Amygdala (tissue), 56 donors: ENCODE measurements at places on chromosomes 7 and 10.
A peak's percentile ranks its signal among the peaks of the same experiment; 100 is the strongest.

DNA sequence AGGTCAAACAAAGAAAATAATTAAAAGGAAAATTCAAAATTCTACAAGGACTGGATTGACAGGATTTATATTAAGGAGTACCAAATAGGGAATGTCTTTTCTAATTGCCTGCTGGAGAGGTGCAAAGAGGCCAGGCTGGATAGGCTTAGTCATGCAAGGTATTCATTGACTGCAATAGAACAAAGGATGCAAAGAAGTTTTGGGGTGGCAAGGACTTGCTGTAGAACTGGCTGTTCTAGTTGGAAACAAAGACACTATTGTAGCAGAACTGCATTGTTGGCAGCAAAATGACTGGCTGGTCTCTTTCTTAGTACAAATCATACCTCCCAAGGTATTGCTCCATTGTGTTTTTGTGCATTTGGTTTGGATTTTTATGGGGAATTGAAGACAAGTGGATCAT lies 10.1 kb downstream of the ITGB8 start:
- no peak for DNase-seq

DNA sequence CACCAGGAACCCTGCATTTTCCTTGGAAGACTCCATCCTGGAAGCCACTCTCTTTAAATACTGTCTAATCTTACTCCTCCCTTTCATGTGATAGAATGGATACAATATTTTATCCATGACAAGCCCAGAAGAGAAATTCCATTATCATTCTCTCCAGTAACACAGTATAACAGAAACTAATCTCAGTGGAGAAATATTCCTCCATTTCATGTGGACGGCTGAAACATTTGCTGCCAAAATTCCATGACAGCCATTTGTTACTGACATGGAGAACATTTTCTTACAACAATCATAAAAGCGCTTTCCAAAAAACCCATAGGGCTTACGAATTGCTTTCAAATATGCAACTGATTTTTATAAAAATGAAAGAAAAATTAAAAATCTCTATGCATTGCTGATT lies 392.8 kb upstream of the KLF6 start:
- no peak for DNase-seq

- DNase-seq: no peak
These were observed 67.2 kb upstream of the PPP2R2D start for GRCh38 chr10:131833446-131834080.

DNA sequence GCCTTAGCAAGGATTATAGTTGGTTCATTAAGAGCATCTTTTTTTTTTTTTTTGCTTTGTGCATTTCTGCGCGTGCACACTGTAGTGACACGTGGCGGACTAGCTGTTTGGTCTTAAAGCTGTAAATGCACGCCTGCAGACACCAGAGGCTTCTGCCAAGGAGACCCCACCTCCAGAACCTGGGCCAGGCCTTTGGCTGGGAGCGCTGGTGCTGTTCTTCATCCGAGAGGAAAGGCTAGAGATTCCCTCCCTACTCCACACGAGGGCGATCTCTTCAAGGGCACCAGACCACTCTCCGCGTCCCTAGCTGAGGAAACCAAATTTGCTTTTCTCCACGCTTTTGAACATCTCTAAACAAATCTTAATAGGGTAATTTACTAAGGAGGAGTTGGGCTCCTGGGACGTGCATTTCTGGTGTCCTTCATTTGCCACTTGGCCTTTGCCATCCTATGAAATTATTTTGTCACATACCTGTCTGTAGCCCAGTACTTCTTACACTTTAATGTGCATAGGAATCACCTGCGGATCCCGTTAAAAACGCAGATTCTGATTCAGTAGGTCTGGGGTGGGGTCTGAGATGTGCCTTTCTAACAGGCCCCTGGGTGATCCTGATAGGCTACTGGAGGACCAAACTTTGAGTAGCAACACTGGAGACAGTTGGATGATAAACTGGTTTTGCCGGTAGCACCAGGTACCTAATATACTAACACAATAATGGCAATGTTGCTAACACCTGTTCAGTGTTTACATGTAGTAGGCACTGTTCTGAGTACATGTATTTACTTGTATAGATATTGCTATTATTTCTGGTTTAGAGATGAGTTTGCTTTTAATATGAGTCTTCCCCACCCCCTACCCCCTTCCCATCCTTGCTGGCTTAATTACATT lies 1.3 kb upstream of the SLC26A5 start:
- no peak for DNase-seq

DNA sequence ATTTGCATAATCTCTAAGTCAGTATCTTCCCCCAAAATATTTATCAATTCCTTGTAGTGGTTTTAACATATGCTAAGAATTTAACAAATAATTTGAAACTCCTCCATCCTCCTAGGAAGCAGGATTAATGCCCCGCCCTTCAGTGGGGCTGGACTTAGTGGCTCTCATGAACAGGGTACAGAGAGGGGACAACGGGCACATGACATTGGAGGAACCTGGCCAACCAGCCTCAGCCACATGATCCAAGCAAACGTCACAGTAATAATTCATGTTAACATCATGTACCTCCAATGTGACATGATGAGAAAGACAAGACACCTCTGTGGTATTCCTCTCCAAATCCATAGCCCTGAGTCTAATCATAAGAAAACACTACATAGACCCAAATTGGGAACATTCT lies 50.5 kb downstream of the NUDCD3 start:
- DNase-seq: no peak

DNA sequence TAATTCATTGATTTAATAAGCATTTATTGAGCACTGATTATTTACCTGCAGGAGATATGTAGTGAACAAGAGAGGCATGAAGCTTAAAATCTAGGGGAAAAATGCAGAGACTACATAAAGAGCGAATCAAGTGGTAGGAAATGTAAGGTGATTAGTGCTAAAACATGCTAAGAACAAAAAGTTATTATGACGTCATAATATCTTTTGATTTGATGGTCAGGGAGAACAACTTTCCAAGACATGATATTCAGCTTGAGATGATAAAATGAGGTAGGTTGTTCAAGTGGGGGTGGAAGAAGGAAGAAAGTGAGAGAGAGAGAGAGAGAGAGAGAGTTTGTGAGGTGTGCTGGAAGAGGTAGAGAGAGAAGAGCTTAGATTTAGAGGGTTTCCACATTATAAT lies 317.7 kb downstream of the NRG3 start:
- no peak for DNase-seq

- no peak for DNase-seq
These were observed 35.8 kb downstream of the RASGEF1A start for GRCh38 chr10:43230909-43231522.

- no peak for DNase-seq
These were observed 37.2 kb downstream of the ANKIB1 start for GRCh38 chr7:92282930-92283329.

- no peak for DNase-seq
These were observed 23.9 kb downstream of the PYROXD2 start for GRCh38 chr10:98391065-98391464.

DNA sequence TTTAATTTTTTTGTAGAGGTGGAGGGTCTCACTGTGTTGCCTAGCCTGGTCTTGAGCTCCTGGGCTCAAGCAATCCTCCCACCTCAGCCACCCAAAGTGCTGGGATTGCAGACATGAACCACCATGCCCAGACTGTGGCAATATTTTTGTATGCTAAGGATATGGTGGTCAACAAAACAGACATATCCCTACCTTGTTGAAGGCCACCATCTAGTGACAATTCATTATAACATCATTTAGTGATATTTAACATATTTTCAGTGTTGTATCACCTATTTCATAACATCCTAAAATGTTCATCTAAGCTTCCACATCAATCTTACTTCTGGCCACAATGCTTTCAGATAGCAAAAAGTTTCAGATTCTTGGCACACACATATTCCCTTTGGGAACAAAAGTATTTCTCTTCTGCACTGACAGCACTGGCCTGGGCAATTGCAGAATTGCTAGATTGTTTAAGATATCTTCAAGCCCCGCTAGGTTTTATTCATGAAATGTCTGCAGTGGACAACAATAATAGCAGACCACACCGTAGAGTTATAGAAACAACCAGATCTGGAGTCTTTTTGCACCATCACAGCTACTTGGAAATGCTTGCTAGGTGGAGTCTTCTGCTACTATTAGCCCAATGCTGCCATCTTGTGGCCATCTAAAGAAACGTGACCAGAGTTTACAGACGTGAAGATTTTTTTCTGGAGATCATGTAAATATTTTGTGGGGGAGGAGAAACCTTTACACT lies 58.4 kb downstream of the DNAJC12 start:
- DNase-seq: peak; percentile 78

- no peak for DNase-seq
These were observed 52.2 kb downstream of the SEM1 start for GRCh38 chr7:96657347-96658021.

DNA sequence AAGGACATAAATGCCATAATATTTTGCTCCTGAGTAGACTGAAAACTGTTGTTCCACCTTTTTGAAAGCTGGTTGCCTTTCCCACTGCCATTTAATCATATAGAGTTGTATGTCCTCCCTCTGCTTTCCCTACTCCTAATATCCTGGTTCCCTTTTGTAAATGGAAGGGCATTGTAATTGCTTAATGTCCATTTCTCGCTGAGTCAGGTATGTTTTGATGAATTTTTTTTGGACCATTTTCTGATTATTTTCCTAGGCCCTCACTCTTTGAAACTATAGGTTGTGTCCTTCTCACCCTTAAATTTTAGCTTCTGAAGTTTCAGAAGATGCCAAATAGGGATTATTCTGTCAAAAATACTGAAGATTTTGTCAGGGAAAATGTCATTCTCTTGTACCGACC lies 45.5 kb downstream of the WAC start:
- DNase-seq: no peak

GRCh38 chr7:81657551-81657950 lies 112.3 kb downstream of the HGF start:
- DNase-seq: no peak

- no peak for DNase-seq
These were observed 87.4 kb upstream of the DDC start for GRCh38 chr7:50652400-50653125.

DNA sequence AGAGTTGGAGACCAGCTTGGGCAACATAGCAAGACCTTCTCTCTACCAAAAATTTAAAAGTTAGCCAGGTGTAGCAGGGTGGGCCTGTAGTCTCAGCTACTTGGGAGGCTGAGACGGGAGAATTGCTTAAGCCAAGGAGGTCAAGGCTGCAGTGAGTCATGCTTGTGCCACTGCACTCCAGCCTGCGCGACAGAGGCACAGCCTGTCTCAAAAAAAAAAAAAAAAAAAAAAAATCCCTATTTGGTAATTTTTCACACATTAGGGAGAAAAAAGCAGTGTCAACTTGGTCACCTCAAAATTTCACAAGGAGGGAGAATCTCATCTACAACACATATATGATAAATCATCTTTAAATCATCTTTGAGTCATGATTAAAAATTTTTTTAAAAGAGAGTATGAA lies 6.4 kb upstream of the ZNF398 start:
- no peak for DNase-seq

GRCh38 chr7:85104432-85105205 lies 82.2 kb downstream of the SEMA3D start:
- DNase-seq: no peak

- no peak for DNase-seq
These were observed 2.3 kb upstream of the CHN2 start for GRCh38 chr7:29192323-29192722.

DNA sequence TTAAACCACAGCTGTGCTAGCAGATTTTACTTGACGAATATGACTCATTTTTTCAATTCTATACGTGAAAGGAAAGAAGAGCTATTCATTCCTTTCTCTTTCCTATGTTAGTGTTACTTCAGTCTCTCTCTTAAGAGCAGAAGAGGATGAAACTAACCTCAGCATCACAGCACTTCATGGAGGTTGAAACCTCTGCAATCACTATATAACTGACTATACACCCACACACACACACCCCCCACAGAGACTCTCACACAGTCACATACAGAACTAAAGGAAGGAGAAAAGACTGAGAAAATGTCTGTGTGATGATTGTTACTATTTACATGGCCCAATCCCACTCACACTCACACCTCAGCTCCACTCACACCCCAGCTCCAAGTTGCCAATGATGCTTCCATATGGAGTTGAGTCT lies 104.2 kb downstream of the KIF20B start:
- no peak for DNase-seq

DNA sequence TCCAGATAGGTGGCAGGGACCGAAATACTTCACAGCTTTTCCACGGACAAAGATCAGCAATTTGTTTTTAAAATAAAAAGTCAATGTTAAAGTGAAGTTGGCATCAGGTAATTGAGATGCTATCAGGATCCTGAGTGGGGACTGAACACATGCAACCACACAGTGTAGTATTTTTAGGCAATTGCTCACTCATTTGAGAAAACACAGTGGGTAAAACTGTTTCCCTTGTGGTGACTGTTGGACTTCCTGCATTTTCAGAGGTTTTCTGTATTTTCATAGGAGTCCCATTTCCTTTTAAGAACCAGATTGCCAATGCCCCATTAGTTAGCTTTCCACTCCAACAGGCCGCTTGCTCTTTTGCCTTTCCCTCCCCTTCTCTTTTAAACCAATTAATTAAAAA lies 159.5 kb upstream of the ZNF32 start:
- no peak for DNase-seq

GRCh38 chr7:158779061-158780000 lies 50.0 kb downstream of the ESYT2 start:
- DNase-seq: no peak

- no peak for DNase-seq
These were observed 159.3 kb downstream of the TNS3 start for GRCh38 chr7:47422611-47423010.

DNA sequence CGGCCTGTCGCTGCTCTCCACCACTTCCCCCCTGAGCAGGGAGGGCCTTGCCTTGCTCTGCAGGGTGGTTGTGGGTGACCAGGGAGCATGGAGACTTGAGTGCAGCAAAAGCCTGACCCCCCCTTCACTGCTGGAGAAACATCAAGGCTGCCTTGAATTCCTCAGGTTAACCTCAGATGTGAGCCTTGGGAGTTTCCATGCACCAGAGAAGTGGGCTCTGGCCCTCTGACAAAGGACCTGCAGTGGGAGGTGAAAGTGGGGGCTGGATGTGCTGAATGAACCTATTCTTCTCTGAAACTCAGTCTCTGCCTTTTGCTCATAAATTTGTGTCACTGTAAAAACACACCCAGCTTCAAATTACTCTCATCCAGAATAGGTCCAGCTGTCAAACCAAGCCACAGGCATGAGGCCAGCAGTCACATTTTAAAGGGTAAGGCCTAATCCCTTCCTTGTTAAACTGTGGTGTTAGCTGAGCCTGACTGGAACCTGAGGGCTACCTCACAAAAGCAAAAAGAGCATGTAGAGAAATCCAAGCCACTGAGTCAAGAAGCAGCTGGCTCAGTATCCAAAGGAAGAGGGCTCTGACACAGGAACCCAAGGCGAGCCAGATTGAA lies 356.8 kb downstream of the CCSER2 start:
- DNase-seq: no peak

DNA sequence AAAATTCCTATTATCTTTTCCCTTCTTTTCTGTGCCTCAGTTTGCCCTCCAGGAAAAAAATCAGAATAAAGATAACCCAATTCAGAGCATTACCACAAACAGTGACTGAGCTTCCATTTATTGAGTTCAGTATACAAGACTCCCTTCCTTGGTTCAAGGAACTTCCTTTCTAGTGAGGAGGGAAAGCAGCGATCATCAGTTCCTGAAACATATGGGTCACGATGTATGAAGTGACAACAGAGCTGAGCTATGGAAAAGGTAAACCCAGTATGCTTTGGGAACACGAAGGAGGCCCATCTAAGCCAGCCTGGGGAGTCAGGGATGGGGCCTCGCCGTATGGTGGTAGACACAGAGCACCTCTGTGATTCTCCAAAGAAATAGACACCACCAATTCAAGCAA lies 15.8 kb downstream of the C10orf71 start:
- no peak for DNase-seq

- DNase-seq: no peak
These were observed 35.5 kb upstream of the DGKI start for GRCh38 chr7:137882261-137882668.

- no peak for DNase-seq
These were observed 71.2 kb upstream of the MPP7 start for GRCh38 chr10:28374036-28374435.
